KBM-7 (cell line): ENCODE measurements at places on chromosomes 12 and 14.
A peak's percentile ranks its signal among the peaks of the same experiment; 100 is the strongest.

GRCh38 chr12:51923506-51924365 lies 16.4 kb downstream of the ACVRL1 start:
- peak; percentile 42 for DNase-seq

- no peak for DNase-seq
Observed at GRCh38 chr14:22864979-22865378, 6.6 kb upstream of the LRP10 start.

DNA sequence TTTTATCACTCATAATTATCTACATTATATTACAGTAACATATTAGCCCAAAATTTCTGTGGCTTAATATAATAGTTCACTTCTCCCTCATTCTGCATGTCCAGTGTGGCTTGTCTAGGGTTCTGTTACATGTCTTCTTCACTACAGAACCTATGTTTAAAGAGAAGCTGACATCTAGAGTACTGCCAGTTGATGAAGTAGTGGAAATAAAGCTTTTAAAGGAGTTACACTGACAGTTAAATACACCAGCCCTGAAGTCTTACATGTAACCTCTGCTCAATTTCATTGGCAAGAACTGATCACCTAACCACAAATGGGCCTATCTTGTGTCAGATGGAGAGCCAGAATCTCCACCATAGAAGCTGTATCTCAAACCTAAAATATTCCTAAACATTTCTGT lies 32.9 kb downstream of the RPS6KA5 start:
- no peak for DNase-seq

- DNase-seq, result no peak
Observed at GRCh38 chr12:28938581-28939235, 210.4 kb upstream of the FAR2 start.

GRCh38 chr12:121085069-121085468 lies 46.0 kb upstream of the OASL start:
- DNase-seq, result no peak

GRCh38 chr14:86756521-86757190 lies 1226.7 kb downstream of the FLRT2 start:
- DNase-seq, result no peak

DNA sequence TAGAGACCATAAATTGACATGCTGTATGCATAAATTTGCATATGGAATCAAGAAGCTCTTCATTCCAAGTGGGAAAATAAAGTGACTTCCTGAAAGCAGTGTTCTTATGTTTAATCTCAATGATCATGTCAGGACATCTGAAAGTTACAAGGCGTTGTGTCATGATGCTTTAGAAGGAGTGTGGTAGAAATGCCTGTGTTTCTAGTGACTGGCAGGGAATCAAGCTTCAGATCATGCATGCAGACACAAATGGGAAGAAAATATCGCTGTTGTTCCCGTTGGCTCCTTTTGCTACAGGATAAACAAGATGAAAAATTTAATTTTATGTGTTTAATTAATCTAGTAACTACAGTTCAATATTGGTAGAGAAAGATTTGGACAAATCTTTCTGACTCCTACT lies 298.1 kb upstream of the SYT1 start:
- DNase-seq, result no peak
